ENCODE measurements at places on chromosomes 7 and 10. TPM values are rescaled to one million over a fixed set of nuclear protein-coding genes. Genes with fewer than 3 reads are reported as not detected.

CAMK1D gene
- 1.1 TPM for total RNA-seq

CALHM3 gene
- not detected for total RNA-seq

ADIRF gene
- total RNA-seq: 11.4 TPM

NPFFR1 gene
- total RNA-seq: not detected

KLHL7 gene
- total RNA-seq: 35.1 TPM

APBB1IP gene
- not detected for total RNA-seq

CYP17A1 gene
- total RNA-seq: not detected

TAS2R41 gene
- not detected for total RNA-seq

DOCK4 gene
- 170 TPM for total RNA-seq

SLC26A5 gene
- 0.33 TPM for total RNA-seq

LRIT2 gene
- total RNA-seq: not detected

SYT15B gene
- total RNA-seq: 0.65 TPM

ADARB2 gene
- total RNA-seq: not detected

HOXA3 gene
- total RNA-seq: 6.5 TPM

NFE2L3 gene
- 60.8 TPM for total RNA-seq

HYAL4 gene
- 0.86 TPM for total RNA-seq

CYP26C1 gene
- 2.5 TPM for total RNA-seq

TNRC18 gene
- total RNA-seq: 39.1 TPM

FGFR2 gene
- total RNA-seq: not detected

CALML5 gene
- total RNA-seq: not detected

TBRG4 gene
- 61.4 TPM for total RNA-seq

DENND2A gene
- 0.19 TPM for total RNA-seq

EPHB6 gene
- 2.0 TPM for total RNA-seq

ADGRA1 gene
- total RNA-seq: not detected

CD36 gene
- total RNA-seq: 4.9 TPM

STOX1 gene
- total RNA-seq: under 0.01 TPM

PAPSS2 gene
- 64.2 TPM for total RNA-seq

WNT16 gene
- not detected for total RNA-seq

OR13A1 gene
- not detected for total RNA-seq

COL1A2 gene
- 29.0 TPM for total RNA-seq
